ENCODE measurements at places on chromosomes 11 and 22.

DNA sequence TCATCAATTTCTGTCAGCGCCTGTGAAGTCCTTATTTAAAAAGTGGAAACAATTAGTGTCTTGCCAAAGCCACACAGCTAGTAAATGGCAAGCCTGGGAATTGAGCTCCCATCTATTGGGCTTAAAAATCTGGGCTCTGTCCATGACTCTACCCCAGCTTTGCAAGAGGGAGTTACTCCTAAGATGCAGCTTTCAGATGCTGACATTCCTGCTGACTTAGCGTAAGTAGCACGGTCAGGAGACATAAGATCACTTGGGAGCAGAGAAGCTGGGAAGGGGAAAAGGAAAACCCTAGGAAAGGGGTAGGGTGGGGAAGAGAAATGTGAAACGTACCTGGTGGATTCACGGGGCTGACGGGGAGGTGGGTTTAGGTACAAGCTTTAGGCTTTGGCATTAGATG, 36.0 kb upstream of the OR4B1 start:
- DNase-seq = no peak

GRCh38 chr11:24762076-24762475, 265.2 kb downstream of the LUZP2 start:
- no peak for DNase-seq

DNA sequence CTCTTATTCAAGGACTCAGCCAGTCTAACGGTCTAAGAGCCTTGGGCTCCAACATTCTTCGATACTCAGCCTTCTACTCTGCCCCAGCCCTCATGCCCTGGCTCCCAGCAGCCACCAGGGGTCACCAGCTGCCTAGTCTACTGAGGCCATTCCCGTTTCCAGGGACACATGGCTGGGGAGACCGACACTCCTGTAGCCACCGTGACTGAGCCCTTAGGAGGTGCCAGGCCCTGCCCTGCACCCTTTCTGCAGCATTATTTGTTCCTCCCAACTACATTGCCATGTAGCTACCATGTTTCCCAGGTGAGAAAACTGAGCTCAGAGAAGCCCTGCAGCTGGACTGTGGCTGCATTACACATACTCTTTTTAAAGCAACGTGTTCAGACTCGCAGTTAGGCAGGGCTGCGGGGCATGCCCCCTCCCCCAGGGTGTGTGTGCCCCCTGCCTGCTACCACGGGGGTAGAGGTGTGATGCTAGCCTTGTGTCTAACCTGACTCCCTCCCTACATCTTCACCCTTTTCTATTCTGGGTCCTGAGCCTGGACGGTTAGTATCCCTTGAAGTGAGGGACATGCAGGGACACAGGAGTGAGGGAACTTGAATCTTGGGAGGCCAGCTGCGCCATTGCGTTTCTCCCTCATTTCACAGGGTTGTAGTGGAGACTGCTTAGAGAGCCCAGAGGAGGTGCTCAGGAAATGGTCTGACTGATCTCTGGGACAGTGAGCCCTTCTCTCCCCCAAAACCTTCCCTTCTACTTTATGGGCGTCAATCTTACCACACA, 17.5 kb downstream of the ATG16L2 start:
- peak; percentile 71 for DNase-seq

- no peak for DNase-seq
These were observed 15.9 kb downstream of the SEZ6L start for GRCh38 chr22:26185190-26185589.

DNA sequence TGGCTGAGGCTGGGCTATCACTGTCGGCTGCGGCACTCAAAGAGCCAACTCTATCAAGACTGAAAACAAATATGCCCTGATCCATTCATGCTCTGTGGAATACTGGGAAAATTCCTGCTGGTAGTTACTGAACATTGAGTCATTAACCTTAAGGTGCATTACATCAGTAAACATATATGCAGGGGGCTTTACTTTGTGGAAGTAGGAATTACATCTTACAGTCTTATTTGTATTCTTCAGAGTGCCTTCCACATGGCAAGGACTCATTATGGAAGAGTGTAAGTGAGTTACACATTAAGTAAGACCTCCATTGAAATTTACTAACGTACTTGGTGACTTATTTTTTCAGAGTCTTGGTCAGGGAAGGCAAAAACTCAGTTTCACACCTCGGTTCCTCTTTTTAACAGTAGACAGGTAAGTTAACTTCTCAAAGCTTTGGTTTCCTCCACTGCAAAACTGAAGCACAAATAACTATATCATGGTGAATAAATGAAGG, 4.5 kb downstream of the OR5B21 start:
- DNase-seq = no peak

Measured in foreskin melanocyte (primary cell).